ENCODE measurements at places on chromosomes 6 and 20.

DNA sequence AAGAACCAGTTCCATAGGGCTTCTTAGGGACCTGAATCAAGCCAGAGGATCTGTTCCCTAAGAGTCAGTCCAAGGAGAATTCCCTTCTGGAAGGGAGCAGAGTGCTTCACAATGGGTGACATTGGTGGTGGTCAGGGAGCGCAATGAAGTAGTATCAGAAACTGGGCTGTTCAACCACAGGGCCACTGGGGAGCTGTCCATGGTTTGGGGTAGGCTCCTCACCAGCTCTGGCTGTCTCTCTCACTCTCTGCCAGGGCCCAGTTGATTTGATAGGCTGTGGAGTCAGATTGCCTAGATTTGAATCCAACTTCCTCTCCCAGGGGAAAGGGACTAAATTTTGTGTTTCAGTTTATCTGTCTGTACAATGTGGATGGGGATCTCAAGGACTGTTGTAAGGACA lies 36.7 kb upstream of the CHD6 start:
- ATAC-seq: peak; percentile 35

DNA sequence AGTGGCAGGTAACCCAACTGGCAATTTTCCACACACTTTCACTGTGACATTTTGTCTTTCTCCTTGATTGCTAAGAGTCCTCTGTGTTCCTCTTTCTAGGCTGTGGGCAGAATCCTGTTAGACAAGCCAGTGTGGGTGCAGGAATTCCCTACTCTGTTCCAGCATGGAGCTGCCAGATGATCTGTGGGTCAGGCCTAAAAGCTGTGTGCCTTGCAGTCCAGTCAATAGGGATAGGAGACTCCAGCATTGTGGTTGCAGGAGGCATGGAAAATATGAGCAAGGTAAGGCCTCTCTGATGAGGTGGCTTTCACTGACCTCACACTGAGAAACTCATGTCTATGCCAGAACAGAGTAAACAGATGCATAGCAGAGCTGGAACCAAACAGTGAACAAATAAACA lies 5.1 kb downstream of the ACAT2 start:
- ATAC-seq: no peak

- no peak for ATAC-seq
Observed at GRCh38 chr6:111657146-111657545, 51.5 kb upstream of the TRAF3IP2 start.

GRCh38 chr6:133243723-133244305 lies 2.7 kb downstream of the EYA4 start:
- no peak for ATAC-seq

GRCh38 chr20:25233016-25233772 lies 14.7 kb upstream of the PYGB start:
- ATAC-seq: peak; percentile 49

DNA sequence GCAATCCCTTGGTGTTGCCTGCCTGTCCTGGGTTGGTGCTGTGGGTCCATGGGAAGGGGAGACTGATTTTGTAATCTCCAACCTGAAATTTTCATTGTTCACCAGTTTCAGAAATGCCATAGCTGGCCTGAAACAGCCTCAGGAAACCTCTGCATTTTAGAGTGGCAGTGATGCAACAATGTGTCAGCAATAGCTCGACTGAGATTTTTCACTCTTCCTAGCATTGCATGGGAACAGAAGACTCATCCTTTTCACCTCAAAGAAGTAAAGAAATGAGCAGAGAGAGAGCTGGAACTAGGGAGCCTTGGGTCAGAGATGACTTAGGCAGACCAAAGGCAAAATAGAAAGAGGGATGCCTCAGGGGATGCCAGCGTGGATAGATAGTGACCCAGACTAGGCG lies 23.7 kb upstream of the TMEM14A start:
- ATAC-seq: no peak

DNA sequence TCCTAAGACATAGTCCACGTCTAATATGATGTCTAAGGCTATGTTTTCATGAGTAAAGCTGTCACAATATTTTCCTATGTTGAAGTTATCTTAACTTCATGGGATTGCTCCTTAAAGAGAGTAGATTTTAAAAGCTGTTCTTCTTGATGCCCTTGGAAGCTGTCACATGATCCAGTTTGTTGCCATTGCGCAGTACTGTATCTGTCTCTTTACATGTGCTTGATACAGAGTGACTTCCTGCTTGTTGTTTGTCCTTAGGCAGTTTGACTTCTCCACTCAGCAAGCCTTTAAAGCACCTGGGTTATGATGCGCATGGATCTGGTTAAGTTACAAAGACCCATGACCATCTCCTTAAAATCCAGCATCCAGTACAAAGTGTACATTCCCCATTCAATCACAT lies 85.4 kb downstream of the CDYL start:
- no peak for ATAC-seq
